ENCODE measurements at places on chromosomes 13 and 19.

DNA sequence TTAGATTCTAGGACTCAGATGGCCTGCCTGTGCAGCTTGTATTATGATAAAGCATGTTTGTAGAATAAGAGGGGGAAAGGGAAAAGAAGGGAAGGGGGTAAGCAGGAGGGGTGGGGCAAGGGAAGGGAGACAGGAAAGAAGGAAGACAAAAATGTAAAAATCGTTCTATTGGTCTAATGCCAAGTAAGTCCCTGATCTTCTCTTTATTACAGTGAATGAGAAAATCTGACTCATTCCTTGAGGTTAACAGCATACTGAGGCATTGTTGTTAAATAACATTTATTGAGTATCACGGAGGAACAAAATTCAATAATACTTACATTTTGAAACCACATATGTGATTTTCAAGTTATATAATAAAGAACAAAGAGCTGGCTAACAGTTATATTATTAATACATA, 1534.7 kb downstream of the OLFM4 start:
- no peak for DNase-seq

DNA sequence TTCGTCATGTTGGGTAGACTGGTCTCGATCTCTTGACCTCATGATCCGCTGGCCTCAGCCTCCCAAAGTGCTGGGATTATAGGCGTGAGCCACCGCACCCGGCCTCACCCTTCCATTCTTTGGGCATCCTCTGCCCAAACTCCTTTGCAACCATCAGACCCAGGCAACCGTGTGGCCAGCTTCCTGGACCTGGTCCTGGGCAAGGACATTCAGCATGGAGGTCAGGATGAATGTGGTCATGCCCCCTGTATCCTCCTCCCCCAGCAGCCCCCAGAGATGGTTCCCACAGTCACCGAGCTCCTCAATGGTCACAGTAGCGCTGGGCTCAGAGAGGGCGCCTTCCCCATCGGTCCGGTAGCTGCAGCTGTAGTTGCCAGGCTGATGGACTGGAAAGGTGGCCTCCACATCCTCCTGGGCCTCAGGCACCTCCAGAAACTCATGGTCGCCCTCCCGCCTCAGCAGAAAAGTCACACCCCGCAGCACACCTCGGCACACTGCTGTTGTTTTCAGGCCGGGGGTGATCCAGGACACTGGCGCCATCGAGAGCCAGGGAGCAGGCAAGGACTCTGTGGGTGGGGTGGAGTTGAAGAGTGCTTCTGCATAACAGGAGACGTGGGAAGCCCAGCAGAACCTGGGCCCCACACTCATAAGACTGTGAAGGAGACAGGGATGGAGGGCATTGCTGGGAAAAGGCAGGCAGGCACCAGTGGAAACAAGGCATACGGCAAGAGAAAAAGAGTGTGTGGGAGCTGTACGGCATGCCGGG, 1.1 kb downstream of the A1BG start:
- no peak for DNase-seq

- DNase-seq, result no peak
Observed at GRCh38 chr13:91169321-91170050, 178.0 kb upstream of the MIR17HG start.

GRCh38 chr19:31135841-31136240, 213.4 kb downstream of the TSHZ3 start:
- DNase-seq, result no peak

DNA sequence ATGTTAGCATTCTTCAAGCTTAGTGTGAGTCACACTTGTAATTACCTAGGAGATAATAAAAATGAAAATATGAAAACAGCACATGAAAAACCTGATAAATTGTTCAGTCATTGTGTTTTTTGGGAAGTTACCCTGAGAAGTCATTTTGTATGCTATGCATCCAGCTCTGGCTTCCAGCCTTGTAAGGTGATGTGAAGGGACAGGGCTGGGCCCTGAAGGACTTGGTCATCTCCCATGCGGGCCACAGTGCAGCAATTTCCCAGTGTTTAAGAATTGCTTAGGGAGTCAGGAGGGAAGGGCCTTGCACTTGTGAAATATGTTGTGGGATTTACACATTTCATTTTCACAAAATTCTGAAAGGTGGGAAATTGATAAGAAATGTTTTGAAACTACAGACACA, 41.3 kb downstream of the ARHGEF7 start:
- no peak for DNase-seq

DNA sequence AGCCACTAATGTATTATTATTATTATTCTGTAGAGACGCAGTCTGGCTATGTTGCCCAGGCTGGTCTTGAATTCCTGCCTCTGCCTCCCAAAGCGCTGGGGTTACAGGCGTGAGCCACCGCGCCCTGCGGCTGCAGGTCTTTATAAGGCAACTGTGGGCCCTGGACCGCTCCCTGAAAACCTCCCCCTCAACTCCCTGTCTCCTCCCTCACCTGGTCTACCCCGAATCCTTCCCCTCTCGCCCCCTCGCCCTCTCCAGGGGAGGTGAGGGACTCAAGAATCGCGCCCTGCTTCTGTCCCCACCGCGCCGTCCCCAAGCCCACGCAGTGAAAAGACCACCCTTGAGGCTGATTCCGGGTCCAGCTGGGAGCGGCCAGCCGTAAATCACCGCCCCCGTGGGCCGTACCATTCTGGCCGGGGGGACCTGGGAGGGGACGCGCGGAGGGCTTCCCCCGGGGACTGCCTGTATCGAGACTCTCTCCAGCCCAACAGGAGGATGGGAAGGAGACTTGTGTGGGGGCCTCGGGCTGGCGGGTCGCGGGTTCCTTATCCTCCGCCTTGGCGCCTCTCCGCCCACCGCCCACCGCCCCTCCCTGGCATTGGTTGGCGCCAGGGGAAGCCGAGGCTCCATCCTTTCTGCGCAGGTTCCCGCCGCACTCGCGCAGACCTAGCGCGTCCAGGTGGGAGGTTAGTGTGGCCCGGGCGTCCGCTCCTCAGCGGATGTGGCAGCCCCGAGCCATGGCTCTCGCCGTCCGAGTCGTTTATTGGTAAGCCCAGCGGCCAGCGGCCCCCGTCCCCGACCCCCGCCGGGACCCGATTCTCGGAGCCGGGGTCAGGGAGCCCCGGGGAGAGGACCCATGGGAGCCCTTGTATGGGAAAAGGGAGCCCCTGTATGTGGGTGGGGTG, at the start of gene SELENOW:
Gene SELENOW, plus strand, starts transcription at position 655 of the 905 bp plus-strand sequence. Its CDS starts 83 bp downstream, at position 738.
- DNase-seq, result peak; percentile 76

DNA sequence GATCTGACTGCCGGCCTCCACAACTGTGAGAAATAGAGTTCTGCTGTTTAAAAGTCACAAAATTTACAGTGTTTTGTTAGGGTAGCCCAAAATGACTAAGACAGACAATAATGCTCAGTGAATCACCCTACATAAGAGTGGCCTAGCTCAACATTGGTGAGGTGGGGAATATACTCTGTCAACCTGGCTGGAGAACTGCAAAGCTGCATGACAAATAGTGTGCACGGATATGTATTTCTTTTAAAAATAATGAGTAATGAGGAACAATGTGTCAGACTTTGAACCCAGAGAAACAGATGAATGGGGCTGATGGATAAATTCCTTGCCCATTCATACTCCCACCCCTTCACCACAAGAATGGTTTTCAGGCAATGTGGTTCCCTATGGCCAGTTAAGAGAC, 372.4 kb downstream of the SUCLA2 start:
- DNase-seq, result no peak

DNA sequence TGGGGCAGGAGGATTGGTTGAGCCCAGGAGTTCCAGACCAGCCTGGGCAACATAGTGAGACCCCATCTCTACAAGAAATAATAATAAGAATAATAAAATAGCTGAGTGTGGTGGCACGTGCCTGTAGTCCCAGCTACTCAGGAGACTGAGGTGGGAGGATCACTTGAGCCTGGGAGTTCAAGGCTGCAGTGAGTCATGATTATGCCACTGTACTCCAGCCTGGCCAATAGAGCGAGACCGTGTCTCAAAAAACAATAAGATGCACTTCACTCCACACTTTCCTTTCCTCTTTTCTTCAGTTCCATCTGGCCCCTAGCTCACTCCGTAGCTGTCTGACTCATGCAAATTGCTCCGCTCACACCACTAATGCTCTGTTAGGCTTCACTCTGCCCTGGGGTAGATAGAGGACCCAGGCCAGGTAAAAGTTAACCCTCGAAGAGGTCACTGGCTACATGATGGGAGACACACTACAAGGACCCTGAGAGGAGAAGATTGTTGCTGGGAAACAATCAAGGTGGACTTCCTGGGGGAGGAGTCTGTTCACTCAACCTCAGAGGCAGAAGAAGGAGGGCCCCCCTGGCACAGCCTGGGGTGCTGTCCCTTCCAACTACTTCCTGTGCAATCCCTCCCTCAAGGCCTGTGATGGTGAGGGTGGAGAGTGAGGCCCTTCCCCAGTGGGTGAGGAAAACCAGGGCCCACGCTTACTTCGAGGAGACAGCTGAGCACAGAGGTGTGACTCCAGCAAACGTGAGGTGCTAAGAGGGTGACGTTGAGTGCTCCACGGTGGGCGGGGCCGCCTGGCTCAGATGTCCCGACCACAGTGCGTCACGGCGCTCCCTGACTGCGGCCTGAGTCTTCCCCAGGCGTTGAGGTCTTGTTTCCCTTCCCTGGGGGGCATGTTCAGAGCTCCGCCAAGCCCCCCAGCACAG, 8.8 kb upstream of the TNFSF9 start:
- no peak for DNase-seq

DNA sequence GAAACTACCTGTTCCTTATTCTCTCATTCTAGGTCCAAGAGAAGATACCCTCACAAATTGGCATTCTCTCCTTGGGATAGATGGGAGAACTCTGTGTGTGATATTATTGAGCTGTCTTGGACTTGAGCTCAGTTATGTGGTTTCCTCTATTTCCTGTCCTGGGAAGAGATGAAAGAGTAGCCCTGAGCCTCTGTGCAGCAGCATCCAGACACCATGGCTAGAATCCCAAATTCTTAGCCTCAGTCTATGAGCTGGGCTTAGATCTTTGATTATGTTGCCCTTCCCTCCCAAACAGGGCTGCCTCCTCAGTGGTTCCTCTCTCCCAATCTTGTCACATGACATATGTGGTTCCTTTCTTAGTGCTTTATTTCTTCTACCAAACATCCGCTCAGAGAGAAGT, 290.7 kb downstream of the SPRY2 start:
- DNase-seq, result no peak

DNA sequence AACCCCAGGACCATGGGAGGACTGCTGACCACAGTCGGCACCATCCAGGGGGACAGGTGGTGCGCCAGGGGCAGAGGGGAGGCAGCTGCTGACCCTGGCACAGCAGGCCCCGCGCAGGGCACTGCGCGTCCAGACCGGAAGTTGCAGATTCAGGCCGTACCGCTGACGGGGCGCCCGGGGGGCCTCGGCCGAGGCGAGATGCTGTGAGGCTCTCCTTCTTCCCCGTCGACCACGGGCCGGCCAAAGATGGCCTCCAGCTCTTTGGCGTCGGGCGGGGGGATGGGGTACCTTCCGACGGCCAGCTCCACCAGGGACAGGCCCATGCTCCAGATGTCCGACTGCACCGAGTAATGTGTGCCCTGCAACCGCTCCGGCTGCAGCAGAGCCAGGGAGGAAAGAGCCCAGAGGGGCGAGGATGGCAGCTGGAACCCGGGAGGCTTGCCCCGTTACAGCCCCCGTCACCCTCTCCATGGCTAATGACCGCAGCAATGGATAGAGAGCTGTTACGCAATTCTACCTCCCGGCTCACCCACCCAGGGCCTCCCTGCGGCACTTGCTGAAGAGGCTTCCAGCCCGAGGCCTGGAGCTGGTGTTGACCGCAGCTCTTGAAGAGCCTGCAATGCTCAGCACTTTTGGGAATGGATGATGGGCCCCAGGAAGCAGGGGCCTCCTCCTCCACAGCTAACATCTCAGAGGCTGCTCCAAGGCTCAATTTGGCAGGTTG, 24.7 kb downstream of the MAP2K2 start:
- DNase-seq, result no peak

GRCh38 chr13:79710376-79710775, 229.4 kb downstream of the NDFIP2 start:
- DNase-seq, result no peak

DNA sequence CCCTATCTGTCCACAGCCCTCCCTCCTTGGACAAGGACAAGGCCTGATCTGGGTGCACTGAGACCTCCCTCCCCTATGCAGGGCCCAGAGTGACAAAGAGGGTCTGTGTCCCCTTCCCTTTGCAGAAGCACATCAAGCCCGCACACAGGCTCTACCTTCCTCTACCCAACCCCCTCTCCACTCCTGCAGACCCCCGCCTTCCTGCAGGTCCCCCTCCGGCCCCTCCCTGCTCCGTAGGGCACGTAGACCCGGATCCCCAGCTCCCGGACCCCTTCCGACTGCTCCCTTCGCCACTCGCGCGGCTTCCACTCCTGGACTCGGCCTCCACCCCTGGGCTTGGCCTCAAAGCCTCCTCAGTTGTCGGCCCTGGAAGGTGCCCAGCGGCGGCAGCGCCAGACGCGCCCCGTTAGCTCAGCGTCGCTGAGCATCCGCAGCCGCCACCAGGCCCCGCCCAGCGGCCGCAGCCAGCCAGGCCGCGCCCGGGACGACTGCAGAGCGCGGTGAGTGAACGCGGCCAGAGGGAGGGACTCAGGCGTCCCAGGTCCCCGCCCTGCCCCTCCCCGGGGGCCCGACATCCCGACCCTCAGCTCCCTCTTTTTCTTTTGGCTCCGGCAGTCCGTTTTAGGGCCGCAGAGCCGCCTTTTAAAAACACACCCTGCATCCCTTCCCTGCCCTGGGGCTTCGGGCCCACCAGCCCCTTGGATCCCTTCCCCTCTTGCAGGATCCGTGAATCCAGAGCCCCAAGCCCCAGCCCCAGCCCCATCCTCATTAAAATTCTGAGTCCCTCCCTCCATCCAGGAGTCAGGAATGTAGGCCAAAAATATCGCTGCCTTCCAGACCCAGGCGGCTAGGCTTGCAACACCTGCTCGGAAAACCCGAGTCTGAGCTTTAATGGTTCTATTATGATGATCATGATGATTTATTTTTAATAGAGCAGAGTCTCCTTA, 1.5 kb upstream of the MYADM start:
- DNase-seq, result no peak

DNA sequence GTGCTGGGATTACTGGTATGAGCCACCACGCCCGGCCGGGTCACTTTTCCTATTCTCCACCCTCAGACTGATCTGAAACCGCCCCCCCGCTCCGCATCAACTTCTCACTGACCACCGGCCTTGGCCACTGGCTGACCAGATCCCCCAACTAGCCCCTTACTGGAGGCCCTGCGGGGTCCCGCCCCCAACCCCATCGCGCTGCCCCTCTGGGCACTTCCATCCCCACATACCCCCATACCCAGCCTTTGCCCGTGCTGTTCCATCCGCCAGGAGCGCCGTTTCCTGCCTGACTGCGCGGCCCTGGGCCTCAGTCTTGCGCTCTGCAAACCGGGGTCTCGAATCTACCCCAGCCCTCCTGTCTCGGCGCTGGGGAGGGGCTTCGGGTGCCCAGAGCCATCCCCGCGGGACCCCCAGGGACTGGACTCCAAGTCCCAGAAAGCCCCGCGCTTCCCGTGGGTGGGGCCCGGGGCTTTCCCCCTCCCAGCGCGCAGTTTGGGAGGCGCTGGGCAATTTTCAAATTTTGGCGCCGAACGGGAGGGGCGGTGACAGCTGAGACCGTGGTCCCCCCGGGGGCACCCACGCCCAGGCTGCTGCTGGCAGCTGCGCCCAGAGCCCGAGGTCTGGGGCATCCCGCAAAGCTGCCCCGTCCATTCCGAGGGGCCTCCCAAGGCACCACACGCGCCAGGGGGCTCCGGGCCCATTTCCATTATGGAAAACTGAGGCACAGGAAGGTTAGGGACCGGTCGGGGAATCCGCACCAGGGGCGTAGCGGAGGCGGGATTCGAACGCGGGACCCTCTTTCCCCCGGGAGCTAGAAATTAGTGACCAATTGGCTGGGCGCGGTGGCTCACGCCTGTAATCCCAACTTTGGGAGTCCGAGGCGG, 5.2 kb upstream of the LMNB2 start:
- no peak for DNase-seq
